Activated B cell treated with CpG ODN at 0.5 μM for 24 hours (primary cell): ENCODE measurements at places on chromosomes 11 and 22.

GRCh38 chr11:91396236-91397133 lies 828.1 kb upstream of the FAT3 start:
- no peaks in the 10 kb centered on the region for H3K27me3 ChIP-seq
- no peak for DNase-seq
- no peaks in the 10 kb centered on the region for H3K36me3 ChIP-seq
- no peaks in the 10 kb centered on the region for H3K4me1 ChIP-seq

DNA sequence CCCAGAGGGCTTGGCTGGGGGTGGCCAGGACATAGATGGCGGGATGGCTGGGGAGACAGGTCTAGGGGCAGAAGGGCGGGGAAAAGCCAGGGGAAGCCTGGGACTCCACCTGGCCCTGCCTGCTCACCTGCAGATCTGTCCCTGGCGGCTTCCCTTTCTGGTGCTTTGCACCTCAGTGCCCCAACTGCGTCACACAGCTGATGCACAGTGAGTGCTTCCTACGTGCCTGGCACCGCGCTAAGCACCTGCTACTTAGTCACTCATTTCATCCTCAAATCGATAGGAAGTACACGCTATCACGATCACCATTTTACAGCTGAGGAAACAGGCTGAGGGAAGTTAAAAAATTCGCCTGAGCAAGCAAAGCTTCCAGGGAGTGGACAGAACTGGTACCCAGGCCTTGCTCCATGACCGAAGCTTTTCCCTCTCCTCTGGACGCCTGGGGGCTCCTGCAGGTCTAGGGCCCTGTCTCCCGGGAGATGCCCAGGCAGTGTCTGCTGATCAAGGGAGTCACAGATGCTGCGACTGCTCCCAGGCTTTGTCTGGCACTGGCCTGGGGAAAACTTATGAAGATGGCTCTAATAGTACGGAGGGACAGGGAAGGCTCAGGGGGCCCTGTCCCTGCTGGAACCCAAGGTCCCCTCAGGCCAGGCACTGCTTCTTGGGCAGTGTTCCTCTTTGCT lies 63.0 kb upstream of the TTLL12 start:
- peaks cover 8% of the 10 kb centered on the region for H3K27me3 ChIP-seq
- H3K36me3 ChIP-seq, result no peaks in the 10 kb centered on the region
- H3K4me1 ChIP-seq, result no peaks in the 10 kb centered on the region

DNA sequence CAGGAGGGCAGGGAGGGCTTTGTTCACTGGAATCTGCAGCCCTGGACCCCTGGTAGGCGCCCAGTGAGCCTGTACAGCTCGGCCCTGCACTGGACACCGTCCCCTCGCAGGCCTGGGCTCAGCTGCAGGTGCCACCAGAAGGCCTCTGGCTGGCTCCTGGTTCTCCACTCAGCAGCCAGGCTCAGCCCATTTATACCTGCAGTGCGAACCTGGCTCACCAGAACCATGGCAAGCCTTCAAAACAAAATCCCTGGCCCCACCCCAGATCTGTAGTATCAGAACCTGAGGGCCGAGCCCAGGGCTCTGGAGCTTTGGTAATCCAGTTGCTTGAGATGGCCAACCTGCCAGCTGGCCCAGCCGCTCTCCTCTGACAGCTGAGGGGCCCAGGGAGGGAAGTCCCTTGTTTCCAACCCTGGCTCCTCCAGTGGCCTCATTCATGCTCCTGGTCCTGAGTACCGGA lies 870 bp upstream of the FREY1 start:
- no peaks in the 10 kb centered on the region for H3K27me3 ChIP-seq
- DNase-seq, result no peak
- H3K4me1 ChIP-seq, result peaks cover 14% of the 10 kb centered on the region
- no peak overlapping the region for H3K27ac ChIP-seq

GRCh38 chr11:21321072-21321471 lies 651.7 kb downstream of the NELL1 start:
- no peaks in the 10 kb centered on the region for H3K27me3 ChIP-seq
- H3K36me3 ChIP-seq, result no peaks in the 10 kb centered on the region
- no peak overlapping the region for H3K27ac ChIP-seq
- no peaks in the 10 kb centered on the region for H3K4me1 ChIP-seq

- H3K27me3 ChIP-seq, result no peaks in the 10 kb centered on the region
- H3K27ac ChIP-seq, result peak overlapping the region; percentile 80
- H3K36me3 ChIP-seq, result no peaks in the 10 kb centered on the region
- no peak for DNase-seq
These were observed 13.2 kb downstream of the CRTAM start for GRCh38 chr11:122851366-122851966.

- no peak for DNase-seq
- peaks cover 99% of the 10 kb centered on the region for H3K4me1 ChIP-seq
- H3K27me3 ChIP-seq, result no peaks in the 10 kb centered on the region
- peaks cover 18% of the 10 kb centered on the region for H3K36me3 ChIP-seq
These were observed 4.9 kb downstream of the ADORA2A start for GRCh38 chr22:24432059-24432853.

DNA sequence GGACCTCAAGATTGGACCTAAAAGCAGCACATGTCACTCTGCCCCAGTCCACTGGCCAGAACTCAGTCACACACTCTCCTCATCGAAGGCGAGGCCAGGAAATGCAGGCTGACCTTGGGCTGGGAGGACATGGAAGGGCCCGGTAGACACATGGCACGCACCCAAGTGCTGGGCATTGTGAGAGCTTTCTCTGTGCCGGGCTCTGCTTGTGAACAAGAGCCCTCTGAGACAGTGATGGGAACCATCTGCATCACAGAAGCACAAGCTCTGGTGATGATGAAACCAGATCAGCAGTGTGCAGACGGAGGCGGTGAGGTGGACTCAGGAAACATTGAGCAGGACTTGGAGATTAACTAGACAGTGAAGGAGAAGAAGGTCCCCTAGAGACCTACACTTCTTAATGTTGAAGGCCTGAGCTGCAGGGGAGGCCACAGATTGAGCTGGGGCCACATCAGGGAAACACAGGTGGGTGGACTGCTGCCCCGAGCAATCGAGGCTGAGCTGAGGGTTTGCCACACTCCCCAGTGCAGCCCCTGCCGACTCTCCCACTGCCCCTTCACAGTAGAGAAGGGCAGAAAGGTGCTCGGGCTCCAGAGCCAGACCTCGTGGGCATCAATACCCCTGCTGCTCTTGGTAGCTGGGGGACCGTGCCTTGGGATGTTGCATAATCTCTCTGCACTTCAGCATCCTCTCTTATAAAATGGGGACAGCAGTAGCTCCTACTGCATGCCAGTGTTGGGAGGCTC lies 1460.5 kb downstream of the TBC1D22A start:
- peaks cover 8% of the 10 kb centered on the region for H3K27me3 ChIP-seq
- no peak overlapping the region for H3K27ac ChIP-seq
- no peaks in the 10 kb centered on the region for H3K4me1 ChIP-seq
- H3K4me3 ChIP-seq, result no peak overlapping the region
- no peaks in the 10 kb centered on the region for H3K36me3 ChIP-seq
- DNase-seq, result no peak

DNA sequence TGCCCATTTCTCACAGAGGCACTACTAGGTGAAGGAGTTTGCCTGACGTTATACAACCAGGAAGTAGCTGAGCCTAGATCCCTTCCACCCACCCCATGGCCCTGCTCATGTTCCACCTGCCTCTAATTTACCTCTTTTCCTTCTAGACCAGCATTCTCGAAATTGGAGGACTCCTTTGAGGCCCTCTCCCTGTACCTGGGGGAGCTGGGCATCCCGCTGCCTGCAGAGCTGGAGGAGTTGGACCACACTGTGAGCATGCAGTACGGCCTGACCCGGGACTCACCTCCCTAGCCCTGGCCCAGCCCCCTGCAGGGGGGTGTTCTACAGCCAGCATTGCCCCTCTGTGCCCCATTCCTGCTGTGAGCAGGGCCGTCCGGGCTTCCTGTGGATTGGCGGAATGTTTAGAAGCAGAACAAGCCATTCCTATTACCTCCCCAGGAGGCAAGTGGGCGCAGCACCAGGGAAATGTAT lies 14.1 kb downstream of the PIK3IP1 start:
- H3K36me3 ChIP-seq, result peaks cover 73% of the 10 kb centered on the region
- H3K27me3 ChIP-seq, result no peaks in the 10 kb centered on the region
- DNase-seq, result no peak
- no peak overlapping the region for H3K4me3 ChIP-seq

DNA sequence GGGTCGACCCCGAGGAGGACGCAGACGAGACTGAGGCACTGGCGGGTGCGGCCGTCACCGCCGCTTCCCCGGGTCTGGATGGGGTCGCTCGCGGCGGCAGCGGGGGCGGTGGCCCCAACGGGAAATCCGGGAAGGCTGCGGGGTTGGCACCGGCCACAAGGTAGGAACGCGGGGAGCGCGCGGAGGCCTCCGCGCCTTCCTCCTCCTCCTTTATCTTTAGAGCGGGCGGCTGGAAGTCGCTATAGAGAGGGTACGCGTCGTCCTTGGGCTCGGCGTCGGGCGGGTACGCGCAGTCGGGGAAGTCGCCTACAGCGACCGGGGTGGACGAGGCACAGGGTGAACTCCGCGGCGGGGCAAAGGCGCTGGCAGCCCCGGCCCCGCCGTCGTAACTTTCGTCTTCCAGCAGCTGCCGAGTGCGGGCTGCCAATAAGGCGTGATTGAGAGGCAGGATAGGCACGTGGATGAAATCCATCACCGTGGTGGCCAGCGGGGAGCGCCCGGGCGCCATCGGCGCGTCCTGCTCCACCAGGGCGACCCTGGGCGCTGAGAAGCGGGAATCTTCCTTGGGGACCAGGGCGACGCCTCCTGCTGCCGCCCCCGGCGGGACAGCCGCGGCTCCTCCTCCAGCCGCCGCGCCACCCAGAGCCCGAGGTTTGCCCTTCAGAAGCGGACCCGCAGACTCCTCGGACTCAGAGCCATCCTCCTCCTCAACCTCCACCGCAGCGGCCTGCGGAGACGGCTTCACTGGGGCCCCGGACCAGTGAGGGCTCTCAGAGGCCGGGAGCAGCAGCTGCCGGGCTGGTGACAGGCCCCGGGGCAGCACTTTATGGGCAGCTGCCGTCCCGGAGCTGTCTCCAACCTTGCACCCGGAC lies 1.7 kb downstream of the PGR start:
- peaks cover 7% of the 10 kb centered on the region for H3K4me1 ChIP-seq
- H3K4me3 ChIP-seq, result peak overlapping the region; percentile 22
- no peak overlapping the region for H3K27ac ChIP-seq

DNA sequence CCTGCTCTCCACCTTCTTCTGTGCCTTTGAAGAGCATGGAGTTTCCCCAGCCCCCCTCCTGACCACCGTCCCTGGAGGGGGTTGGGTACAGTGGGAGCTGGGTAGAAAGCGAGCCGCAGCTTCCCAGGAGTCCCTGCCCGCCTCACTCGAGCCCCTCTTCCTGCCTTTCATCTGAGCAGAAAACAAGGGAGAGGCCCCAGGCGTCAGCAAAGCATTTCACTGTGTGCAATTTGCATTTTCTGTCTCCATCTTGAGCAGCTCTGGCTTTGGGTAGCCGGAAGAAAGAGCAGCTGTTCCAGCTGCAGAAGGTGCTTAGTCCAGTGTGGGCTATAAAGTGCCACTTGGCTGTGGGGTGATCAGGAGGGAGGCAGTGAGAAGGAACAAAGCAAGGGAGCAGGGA lies 229.7 kb downstream of the CEP164 start:
- no peaks in the 10 kb centered on the region for H3K36me3 ChIP-seq
- no peak for DNase-seq
- no peaks in the 10 kb centered on the region for H3K4me1 ChIP-seq
- no peaks in the 10 kb centered on the region for H3K27me3 ChIP-seq
- no peak overlapping the region for H3K4me3 ChIP-seq

DNA sequence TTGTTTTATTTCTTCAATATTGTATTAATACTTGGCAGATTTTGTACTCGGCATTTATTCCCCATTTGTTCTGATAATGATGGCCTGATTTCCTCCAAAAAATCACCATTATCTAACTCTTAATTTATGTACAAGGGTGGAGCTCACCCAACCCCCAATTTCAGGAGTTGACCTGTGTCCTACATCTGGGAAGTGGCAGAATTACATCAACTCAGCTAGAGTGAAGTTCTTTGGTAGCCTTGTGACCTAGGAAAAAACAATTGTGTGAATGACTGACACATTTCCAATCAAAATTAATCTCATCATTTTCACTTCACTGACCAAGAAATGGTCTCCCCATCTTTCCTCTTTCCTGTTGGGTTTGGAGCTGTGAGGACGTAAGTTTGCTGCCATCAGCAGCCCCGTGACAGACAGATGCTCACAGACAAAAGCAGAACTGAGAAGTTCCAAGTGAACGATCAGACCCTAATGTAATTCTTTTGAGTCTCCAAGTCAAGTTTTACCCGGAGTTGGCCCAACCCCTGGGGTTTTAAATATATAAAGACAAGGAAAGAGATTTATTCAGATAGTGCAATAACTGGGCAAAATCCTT lies 16.6 kb upstream of the MS4A6E start:
- H3K27ac ChIP-seq, result peak overlapping the region; percentile 91
- no peaks in the 10 kb centered on the region for H3K27me3 ChIP-seq
- DNase-seq, result no peak
- peak overlapping the region; percentile 58 for H3K4me3 ChIP-seq

DNA sequence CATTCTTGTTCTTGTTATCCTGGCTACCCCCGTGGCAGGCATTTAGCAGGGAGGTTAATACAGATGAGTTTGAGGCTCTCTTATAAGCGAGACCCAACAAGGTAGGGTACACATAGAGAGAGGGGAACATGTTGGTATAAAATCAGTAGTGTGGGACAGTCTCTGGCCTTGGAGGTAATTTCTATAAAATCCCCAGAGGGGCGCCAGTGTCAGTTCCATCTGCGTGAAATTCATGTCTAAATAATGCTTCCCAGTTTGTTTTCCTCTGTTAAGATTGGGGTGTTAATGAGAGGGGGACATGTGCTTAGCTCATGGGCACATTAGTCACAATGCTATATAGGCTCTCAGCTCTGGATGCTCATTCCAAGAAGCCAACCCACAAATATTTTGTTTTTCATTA lies 150.7 kb downstream of the MYO18B start:
- no peak for DNase-seq
- no peak overlapping the region for H3K4me3 ChIP-seq
- no peaks in the 10 kb centered on the region for H3K36me3 ChIP-seq
- H3K4me1 ChIP-seq, result no peaks in the 10 kb centered on the region
- H3K27me3 ChIP-seq, result peaks cover 14% of the 10 kb centered on the region
- H3K27ac ChIP-seq, result no peak overlapping the region

DNA sequence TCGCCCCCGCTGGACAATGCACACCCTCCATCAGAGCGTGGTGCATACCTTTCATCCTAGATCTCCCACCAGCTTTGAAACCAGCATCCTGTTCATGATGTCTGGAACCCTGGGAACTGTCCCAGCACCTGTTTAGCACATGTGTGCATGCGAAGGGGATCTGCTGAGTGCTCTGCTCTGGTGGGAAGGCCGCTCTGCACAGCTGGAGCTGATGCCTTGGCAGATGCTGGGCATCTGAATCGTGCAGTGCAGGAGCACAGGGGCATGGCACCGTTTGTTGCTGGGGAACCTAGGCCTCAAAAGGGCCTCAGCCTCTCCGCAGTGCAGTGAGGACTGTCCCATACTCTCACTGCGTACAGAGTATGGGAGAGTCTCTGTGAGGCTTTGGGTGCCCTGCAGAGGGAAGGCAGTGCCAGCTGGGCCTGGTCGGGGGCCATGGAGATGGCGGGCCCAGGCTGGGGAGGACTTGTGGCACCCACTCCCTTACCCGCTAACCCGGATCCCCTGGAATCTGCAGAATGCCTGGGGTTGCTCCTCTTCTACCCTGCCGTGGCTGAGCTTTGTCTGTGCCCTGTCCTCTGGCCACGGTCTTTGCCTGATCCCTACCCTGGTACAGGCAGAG lies 72.9 kb upstream of the ATXN10 start:
- no peak overlapping the region for H3K4me3 ChIP-seq
- no peaks in the 10 kb centered on the region for H3K36me3 ChIP-seq
- H3K4me1 ChIP-seq, result peaks cover 7% of the 10 kb centered on the region
- H3K27me3 ChIP-seq, result peaks cover 6% of the 10 kb centered on the region
- no peak for DNase-seq
- H3K27ac ChIP-seq, result no peak overlapping the region

GRCh38 chr11:2812371-2812991 lies 73.1 kb downstream of the CDKN1C start:
- no peak for DNase-seq
- H3K27ac ChIP-seq, result no peak overlapping the region
- no peaks in the 10 kb centered on the region for H3K27me3 ChIP-seq
- peaks cover 5% of the 10 kb centered on the region for H3K4me1 ChIP-seq
- H3K4me3 ChIP-seq, result no peak overlapping the region
- peaks cover 19% of the 10 kb centered on the region for H3K36me3 ChIP-seq
